ENCODE measurements at places on chromosomes 4 and X. TPM values are rescaled to one million over a fixed set of nuclear protein-coding genes. Genes with fewer than 3 reads are reported as not detected.

Gene RTL9
- total RNA-seq, result 0.14 TPM

Gene PITX2
- 28.8 TPM for total RNA-seq

Gene KCND1
- total RNA-seq, result 1.5 TPM

Gene ODAPH
- total RNA-seq, result 1.00 TPM

Gene DOK7
- total RNA-seq, result 1.8 TPM

Gene FMR1NB
- not detected for total RNA-seq

Gene HTRA3
- 1.1 TPM for total RNA-seq

Gene PRDM5
- 6.7 TPM for total RNA-seq

Gene SPANXA2
- total RNA-seq, result not detected

GRCh38 chr4:185039508-185040273, 21.4 kb downstream of the HELT start:
- peak; percentile 90 for ATAC-seq

GRCh38 chr4:25163196-25163595, 2.9 kb upstream of the SEPSECS start:
- no peak for ATAC-seq

GRCh38 chr4:132396636-132397035, 752.5 kb upstream of the PCDH10 start:
- ATAC-seq, result no peak

DNA sequence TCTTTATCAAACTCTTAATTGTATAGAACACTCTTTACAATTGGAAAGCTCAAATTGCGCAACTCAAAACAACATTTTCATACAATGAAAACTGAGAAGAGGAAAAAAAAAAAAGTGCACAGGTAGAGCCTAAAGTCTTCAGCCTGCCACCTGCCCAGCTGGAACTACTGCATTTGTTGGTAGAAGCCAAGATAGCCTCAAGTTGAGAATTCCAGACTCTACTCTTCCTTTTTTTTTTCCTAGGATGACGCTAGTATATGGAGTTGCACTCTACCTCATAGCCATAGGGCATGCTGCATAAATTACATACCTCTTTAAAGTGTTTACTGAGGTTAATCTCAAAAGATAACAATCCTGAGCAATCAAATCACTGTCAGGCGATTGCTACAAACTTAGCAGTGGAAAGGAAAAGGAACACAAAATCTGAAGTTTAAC, 13.6 kb downstream of the ABCG2 start:
- ATAC-seq, result no peak

DNA sequence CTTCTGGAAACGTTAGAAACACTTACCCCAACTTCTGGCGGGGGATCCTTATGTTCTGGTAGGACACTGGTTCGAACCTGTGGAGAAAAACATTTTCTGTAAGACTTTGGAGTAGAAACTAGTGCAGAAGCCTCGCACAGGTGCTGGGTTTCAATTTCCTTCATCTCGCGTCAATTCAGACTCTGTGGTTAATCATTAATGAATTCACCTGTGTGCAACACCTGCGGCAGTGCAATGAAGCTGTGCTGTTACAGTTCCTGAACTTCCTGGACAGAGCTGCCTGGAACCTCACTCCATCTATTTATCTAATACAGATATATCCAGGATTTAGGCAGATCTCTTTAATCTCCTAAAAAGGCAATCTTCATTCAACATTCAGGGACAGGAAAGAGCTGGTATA, 531.4 kb downstream of the INPP4B start:
- no peak for ATAC-seq

DNA sequence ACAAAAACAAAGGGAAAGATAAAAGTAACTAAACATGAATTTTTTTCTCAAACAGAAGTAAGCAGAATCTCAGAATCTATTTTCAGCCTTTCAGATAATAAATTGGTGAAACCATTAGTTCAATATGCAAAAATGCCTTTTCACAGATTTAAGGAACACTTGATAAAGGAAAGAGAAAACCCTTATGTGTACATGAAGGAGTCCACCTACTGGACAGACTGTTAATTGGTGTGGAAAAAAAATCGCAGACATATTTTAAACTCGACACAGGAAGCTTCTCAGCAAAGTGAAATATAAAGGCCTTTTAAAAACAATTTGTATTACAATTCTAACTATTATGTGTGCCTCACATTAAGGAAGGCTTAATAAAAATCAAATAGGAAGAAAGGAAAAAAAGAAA, 22.3 kb downstream of the COX7B2 start:
- no peak for ATAC-seq

- no peak for ATAC-seq
These were observed 197.7 kb downstream of the INPP4B start for GRCh38 chr4:142648378-142648777.

- ATAC-seq, result peak; percentile 100
These were observed at the start of gene ODAPH for GRCh38 chr4:75555294-75556164. Gene ODAPH (plus strand): TSS chr4:75556066. CDS start chr4:75556083, 17 bp downstream.

GRCh38 chrX:114584375-114584943, 573 bp downstream of the HTR2C start:
- ATAC-seq, result peak; percentile 87

- ATAC-seq, result no peak
These were observed 95.7 kb downstream of the SHISA3 start for GRCh38 chr4:42492962-42493361.

DNA sequence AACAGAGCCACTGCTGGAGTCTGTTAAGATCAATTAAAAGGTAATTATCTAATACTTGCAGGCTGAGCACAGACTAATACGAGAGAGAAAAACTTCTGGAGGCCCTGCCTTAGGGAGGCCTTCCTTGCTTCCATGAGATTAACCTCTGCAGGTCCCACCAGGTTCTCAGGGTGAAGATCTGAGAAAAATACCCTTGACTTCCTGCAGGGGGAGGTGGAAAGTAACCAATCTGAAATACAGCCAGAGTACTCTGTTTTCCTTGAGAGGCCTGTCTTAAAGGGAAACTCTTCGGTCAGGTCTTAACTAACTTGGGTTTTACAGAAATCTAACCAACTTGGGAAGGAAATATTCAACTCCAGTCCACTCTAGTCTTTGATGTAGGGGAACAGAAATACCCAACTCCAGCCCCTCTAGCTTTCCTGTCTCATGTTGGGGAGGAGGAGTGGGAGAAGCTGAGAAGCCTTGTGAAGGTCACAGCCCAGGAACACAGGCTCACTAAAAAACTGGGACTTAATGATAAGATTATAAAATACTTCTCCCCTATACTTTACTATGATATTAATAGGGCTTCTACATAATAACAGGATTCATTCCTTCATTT, 77.1 kb downstream of the TBCK start:
- no peak for ATAC-seq

DNA sequence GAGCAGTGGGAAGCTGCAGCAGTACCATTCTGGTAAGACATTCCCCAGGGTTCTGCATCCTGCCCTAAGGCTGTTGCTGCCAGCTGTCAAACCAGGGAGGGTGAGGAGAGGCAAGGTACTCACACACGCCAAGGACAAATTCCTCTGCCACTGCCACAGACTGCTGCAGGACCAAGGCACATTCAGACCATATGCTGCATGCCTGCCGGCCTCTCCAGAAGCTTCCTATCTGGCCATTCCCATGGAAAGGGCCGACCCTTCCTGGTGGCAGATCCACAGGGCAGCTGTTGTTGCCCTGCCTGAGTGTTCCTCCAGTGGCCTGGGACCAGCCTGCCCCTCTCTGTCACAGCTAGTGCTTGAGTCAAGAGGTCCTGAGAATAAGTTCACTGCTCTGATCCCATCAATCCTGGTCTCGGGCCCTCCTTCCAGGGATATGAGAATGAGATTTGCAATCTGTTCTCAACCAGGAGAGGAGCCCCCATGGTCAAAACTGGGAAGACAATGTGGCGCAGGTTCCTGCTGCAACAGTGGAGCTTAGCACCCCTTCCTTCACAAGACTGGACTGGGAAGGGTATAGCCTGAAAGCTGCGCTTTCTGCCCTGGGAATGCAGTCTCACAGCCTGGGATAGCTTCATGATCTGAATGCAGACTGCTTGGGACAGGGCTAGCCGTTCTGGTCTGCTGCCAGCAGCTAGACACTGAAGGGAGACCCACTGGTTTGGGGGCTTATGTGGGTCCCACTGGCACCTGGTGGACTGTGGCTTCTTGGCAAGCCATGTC, 342.5 kb upstream of the NDST3 start:
- ATAC-seq, result no peak

GRCh38 chrX:45421806-45422205, 221.1 kb upstream of the DIPK2B start:
- no peak for ATAC-seq

DNA sequence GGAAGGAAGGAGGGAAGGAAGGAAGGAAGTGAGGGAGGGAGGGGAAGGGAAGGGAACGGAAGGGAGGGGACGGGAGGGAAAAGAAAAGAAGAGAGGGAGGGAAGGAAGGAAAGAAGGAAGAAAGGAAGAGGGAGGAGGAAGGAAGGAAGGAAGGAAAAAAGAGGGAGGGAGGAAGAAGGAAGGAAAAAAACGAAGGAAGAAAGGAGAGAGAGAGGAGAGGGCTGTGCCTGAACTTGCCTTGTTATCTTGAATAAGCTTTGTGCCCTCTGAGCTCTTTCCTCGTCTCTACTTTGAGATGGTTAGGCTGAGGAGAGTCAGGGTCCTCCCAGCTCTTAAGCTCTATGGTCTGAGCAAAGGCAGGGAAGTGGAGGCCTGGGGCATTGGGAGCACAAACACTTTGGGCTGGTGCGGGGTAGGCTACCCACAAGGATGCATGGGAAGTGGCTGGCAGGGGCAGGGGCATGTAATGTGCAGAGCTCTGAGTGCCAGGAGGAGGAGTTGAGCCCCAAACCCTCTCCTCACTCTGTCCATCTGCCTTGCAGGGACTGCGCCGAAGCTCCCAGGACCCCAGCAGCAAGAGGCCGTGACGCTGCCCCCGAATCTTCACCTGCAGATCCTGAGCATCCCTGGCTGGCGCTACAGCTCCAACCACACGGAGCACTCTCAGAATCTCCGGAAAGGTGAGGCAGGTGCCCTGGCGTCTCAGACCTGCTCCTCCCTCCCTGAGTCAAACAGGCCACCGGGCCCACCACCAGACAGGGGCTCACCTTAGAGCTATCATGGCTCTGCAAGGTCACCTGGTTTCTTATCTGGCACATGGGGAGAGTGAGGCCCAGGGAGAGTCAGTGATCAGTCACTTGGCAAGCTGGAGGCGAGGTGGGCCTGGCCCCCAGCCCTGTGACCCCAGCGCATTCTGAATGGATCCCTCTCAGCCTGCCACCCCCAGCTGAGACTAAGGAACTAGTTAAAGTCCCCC, 26.5 kb upstream of the MRFAP1 start:
- ATAC-seq, result no peak

- peak; percentile 96 for ATAC-seq
These were observed 1.2 kb downstream of the GABRB1 start for GRCh38 chr4:47032405-47033106.

GRCh38 chrX:5730556-5730955, 498.1 kb downstream of the NLGN4X start:
- no peak for ATAC-seq

DNA sequence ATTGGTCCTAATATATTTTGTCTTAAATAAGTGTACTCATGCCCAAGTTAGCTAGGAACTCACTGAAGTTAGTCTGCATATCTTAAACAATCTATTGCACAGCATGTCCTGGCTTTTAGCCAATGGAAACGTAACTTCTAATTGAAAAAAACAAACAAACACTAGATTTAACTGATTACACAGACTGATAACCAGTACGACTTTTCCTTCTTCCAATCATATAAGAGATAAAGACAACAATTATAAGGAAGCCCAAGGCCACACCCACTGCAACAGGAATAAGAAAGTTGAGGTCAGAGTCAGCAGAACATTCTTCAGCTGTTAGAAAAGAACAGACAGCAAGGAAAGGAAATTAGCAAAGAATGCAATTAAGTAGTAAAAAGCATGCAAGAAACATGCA, 40.8 kb downstream of the LAMP2 start:
- ATAC-seq, result peak; percentile 28

All from motor neuron (in vitro differentiated cells).